ENCODE measurements at places on chromosomes 7 and 10. TPM values are rescaled to one million over a fixed set of nuclear protein-coding genes. Genes with fewer than 3 reads are reported as not detected.

SEC61G gene
- 2,585 TPM for total RNA-seq

UCN3 gene
- not detected for total RNA-seq

OPN1SW gene
- 2.1 TPM for total RNA-seq

GRCh38 chr7:85750454-85750949 is 563.6 kb upstream of the SEMA3D start:
- DNase-seq = no peak

DNA sequence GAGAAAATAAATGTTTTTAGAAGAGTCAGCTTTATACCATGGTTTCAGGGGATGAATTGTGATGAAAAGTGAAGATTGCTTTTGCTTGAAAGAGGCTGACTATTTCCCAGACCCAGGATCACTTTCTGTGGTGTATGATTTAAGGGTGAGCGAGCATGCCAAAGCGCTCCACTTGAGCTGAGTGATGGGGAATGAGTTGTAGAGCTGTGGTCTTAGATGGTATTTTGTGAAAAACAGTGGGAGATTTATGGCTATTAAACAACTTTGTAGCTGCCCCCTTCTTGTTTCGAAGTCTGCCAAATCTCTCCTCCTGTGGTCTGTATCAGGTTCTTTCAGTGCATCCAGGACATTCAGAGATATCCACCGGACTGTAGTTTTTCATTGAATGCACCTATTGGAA is 888.2 kb downstream of the LRMDA start:
- DNase-seq = peak; percentile 10

DNA sequence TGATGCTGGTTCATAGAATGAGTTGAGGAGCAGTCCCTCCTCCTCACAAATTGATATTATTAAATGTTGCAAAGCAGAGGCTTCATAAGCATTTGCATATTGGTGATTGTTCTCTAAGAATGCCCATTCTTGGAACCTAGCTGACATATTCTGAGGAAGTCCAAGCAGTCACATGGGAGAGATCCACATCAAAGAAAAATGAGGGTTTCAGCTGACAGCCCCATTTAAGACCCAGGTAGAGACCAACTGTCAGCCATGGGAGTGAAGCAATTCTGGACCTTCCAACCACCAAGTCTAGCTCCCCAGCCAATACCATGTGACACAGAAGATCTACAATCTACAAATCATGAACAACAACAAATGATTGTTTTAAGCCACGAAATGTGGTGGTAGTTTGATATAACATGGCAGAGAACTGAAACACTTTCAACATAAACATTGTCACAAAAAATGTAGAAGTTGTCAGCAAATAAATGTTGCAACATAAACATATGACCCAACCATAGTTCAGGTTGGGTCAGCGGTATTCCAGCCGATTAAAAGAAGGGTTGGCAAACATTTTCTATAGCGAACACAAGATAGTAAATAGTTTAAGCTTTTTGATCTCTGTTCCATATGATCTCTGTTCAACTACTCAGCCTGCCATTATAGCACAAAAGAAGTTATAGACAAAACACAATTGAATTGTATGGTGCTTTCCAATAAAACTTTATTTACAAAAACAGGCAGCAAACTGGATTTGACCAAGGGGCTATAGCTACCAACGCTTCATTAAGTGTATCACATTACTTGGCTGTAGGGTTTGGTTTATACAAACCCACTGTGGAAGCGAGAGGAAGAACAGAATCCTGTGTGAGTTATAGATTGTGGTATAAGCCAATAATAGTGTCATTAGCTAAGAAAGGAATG is 41.4 kb upstream of the MPP7 start:
- DNase-seq = no peak

DNA sequence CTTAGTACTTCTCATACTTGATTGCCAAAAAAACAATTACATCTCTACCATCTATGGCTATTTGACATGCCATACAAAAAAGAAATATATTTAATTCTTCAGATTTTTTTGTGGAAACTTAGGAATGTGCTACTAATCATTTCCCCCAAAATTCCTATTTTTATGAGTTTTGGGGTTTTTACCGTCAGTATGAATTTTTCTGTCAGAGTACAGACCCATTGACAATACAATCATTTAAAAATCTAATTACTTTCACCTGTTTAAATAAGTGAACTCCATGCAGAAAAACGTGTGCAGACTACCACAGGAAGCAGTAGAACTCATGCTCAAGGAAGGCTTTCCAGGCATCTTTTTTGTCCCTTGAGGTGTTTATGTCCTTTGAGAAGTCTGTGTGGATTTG is 48.8 kb upstream of the FOXP2 start:
- DNase-seq = no peak

GRCh38 chr7:11172835-11173234 is 199.2 kb downstream of the PHF14 start:
- DNase-seq = no peak

- peak; percentile 44 for DNase-seq
Observed at GRCh38 chr7:151014950-151015349, 9.3 kb downstream of the ATG9B start.

- DNase-seq = no peak
Observed at GRCh38 chr7:80609751-80610150, 28.7 kb upstream of the CD36 start.

DNA sequence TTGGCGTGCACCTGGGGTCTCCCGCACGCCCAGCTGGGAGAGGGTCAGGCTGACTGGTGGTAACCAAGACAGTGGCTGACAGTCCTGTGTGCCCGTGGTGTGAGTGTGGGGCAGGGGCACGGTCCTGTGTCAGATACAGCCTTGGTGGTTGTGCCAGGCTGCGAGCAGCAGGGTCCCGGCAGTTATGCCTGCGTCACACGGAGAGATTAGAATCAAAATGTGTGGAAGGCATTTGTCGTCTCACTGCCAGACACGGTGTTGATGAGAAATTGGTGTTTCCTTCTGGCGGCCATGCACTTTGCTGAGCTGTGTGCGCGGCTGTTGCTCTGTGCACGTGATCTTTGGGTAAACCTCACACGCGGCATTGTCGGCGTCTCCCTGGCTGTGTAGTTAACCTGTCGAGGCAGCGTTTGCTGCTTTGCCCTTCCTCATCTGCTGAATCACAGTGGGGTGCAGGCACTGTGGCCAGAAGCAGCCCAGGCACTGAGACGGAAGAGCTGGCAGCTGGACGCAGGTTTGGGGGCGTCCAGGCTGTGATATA is 87.7 kb downstream of the NKX6-2 start:
- no peak for DNase-seq

DNA sequence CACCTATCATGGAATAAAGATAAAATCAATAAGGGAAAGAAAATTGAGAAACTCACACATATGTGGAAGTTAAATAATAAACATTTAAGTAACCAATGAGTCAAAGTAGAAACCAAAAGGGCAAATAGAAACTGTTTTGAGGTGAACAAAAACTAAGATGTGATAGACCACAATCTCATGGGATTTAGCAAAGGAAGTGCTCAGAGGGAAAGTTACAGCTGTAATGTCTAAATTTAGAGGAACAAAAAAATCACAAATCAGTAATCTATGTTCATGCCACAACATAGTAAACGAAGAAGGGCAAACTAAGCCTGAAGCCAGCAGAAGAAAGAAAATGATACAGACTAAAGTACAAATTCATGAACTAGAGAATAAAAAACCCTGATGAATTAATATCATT is 16.3 kb downstream of the CYP3A4 start:
- no peak for DNase-seq

DNA sequence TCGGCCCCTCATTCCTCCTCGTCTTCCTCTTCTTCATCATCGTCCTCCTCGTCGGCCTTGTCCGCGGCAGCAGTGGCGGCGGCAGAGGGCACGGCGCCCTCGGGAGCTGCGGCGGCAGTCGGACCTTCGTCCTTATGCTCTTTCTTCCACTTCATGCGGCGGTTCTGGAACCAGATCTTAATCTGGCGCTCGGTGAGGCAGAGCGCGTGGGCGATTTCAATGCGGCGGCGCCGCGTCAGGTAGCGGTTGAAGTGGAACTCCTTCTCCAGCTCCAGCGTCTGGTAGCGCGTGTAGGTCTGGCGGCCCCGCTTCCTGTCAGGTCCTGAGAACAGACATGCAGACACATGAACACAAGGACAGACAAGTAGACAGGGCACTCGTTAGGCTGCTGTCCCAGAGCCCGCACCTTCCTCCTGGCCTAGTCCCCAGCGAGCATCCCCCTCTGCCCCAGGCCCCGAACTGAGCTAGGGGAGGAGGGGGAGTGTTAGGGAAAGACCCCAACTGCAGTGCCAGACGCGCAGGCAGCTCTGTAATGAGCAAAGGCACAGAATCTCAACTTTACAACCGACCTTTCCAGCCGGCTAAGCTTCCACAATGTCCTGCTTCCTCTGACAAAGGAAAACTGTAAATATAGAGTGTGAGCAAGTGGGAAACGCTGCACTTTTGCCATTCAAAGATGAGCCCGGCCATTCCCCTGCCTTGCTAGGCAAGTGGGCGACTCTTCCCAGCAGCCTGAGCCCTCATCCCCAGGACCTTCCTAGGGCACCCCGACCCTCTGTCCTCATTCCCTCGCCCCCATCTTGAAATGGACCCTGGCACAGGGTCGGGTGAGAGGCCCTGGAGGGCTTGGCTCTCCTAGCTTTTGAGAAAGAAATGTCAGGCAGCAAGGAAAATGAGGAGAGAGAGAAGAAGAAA is 1.3 kb downstream of the HOXA7 start:
- no peak for DNase-seq
